Stimulated activated CD4-positive, alpha-beta T cell treated with anti-CD3 and anti-CD28 coated beads, Interleukin-1b, Interleukin-23, amount 100 ng/mL, for 1 hour (primary cell): ENCODE measurements at places on chromosomes 1 and 21.

GRCh38 chr1:93839307-93839706 is 39.7 kb downstream of the DNTTIP2 start:
- DNase-seq, result no peak

- DNase-seq, result no peak
These were observed 10.7 kb downstream of the RIPK4 start for GRCh38 chr21:41755934-41756773.

DNA sequence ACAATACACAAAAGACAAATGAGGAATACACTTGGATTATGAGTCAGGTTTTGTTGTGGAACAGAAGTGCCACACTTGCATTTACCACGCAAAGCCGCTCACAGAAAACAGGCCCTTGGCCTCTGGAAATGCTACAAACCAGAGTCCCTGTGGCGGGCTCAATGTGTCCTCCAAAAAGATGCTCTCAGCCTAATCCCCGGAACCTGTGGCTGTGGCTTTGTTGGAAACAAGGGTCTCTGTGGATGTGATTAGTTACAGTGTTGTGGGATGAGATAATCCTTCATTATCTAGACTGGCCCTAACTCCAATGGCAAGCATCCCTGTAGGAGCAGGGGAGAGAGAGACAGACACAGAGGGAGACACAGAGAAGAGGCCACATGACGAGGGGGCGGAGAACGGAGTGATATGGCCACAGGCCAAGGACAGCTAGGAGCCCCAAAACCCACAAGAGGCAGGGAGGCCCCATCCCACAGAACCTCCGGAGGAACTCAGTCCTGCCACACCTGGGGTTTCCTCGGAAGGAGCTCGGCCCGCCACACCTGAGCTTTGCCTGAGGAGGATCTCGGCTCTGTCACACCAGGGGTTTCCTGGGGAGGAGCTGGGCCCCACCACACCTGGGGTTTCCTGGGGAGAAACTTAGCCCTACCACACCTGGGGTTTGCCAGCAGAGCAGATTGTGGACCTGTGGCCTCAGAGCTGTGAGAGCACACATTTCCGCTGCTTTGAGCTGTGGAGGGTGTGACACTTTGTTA is 55.4 kb downstream of the NPHP4 start:
- no peak for DNase-seq

GRCh38 chr1:51192213-51192843 is 43.7 kb upstream of the RNF11 start:
- peak; percentile 29 for DNase-seq

DNA sequence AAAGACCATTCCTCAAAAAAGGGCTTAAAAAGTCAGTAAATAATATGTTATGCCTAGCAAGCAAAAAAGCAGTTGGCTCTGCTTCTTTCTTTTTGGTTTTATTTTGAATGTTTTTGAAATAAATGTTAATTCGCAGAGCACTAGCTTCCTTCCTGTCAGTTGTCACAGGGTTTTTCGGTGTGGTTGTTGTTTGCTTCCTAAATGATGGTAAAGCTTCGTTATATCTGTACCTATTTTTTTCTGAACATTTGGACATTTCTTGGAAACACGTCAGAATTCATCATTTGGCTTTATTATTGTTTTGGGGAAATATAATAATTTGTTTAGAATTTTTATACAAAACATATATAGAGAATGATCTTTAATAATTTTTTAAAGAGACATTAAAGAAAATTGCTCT is 351.9 kb upstream of the SGIP1 start:
- no peak for DNase-seq

GRCh38 chr1:110135246-110135645 is 15.0 kb upstream of the SLC6A17 start:
- DNase-seq, result no peak

DNA sequence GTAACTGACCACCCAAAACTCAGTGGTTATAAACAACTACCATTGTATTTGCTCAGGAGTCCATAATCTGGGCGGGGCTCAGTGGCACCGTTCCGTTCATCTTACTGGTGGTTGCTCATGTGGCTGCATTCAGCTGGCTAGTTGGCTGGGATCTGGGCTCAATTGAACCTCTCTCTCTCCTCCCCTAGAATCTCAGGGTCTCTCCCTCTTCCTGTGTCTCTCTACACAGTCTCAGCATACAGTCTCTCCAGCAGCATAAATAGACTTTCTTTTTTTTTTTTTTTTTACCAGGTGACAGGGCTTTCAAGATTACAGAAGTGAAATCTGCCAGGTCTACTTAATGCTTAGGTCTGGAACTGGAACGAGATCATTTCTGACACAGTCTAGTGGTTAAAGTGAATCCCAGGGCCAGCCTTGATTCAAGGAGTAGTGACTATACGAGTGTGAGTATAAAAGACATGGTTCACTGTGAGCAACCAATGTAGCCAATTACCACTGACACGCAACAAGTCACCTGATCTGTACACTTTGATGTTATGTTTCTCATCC is 193.7 kb upstream of the ESRRG start:
- DNase-seq, result no peak

DNA sequence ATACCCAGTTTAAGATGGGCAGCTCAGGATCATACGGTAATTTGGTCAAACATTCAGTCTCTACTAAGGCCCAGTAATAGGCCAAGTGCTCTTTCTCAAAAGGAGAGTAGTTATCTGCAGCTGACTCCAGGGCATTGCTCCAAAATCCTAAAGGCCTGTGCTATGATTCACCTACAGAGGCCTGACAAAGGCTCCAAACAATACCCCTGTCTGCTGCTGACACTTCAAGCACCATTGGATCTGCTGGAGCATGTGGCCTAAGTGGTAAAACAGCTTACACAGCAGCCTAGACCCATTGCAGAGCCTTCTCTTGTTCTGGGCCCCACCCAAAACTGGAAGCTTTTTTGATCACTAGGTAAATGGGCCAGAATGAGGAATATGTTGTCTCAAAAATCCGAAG is 22.8 kb downstream of the SLAMF7 start:
- DNase-seq, result no peak

DNA sequence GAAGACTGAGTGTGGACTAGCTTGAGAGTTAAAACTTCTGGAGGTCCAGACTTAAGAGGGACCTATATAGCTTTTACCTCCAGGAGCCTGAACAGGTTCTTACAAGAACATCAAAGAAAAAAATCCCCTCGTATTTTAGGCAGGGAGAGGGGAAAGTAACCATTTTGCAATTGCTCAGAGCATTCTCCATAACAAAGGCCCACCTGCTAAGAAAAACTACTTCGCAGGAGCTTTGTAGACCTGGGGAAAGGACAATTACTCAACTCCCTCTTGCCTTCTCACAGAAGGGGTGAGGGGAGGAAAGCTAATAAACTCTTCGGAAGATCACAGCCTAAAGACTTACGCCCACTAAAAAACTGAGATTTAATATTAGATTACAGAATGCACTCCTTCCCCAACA is 86.3 kb downstream of the RERE start:
- no peak for DNase-seq

DNA sequence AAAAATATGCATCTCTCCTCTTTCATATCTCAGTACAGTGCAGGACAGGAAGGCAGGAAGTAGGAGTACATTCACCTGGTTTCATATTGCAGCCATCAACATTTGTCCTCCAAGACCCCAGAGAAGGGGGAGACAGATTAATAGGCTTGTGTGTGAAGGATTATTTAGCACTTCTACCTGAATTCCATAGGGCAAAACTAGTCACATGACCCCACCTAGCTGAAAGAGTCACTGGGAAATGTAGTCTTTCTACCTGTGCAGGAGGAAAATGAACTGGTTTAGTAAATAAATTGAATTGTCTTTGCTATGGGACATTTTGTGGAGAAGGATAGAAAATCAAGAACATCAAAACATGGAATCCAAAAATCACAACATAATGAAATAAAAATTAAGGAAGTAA is 13.9 kb upstream of the TRIM33 start:
- DNase-seq, result no peak

DNA sequence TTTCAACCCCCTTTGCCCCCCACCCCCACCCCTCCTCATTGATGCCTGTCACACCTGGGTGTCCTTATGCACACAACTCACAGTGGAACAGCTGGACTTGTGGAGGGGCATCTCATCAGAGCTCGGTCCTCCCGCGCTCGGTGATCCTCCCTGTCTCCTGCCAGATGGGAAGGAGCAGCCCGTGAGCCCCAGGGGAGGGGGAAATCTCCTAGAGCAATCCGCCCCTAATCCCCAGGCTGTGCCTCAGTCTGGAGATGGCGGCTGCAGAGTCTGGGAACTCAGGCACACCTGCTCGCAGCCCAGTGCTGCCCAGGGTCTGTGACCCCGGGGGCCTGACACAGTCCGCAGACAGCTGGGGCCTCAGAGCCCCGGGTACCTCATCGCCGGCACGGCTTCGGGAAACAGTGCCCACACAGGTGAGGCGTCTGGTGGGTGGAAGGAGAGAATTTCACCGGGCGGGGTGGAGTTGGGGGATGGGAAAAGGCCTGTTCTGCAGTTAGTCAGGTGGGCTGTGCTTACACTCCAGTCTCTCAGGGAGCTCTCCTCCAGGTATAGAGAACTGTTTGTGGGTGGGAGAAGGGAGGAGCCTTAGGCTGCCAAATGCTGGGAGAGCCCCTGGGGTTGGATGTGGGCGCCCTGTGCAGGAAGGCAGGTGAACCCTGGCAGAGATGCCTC is 29.3 kb downstream of the TMCC2 start:
- DNase-seq, result no peak

DNA sequence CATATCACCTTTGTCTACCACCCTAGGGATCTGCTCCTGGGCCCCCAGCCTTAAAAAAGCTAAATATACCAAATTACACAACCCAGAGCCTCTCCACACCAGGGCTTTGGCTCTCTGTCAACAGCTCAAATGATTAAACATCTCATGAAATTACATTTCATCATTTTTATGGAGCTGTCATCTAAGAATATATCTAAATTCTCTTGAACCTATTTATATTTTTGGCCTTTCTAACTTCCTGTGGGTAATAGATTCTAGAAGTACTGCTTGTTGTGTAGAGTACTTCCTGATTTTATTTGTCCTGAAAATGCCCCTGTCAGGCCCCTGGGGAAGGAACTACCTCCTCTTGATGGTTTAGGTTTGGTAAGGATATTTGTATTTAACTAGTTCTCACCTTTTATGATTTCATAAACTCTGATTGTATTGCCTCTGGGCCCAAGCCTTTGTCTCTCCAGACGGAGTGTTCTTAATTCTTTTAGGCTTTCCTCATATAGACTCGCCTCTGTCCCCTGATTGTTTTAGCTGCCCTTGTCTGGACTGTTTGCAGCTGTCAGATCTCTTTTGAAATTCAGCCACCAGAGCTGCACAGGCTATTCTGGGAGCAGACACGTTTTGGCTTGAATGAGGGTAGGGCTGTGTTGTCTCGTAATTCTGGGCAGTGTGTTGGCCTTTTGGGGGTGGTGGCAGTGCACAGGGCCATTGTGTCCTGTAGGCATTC is 16.6 kb downstream of the MYOG start:
- DNase-seq, result no peak

DNA sequence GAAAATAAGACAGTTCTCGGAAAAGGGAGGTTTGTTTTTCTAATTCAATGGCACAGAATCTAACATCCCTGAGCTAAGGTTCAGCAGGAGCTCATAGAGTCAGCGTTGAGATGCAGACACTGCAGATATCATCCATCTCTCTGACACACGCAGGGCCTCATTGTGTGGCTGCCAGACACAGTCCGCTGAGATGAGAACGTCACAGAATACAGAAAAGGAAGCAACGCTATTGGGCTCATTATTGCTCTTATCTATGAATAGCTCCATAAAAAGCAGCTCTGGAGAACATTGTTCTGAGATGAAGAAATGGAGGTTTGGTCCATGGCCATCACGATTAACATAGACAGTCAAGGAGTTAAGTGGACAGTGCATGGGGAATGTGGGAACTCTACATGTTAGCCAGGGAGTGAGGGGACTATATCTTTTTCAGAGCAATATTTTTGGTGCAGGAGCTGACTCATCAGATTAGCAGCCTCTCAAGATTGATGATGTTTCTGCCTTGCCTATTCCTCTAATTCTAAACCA is 771.6 kb upstream of the CXADR start:
- DNase-seq, result no peak

DNA sequence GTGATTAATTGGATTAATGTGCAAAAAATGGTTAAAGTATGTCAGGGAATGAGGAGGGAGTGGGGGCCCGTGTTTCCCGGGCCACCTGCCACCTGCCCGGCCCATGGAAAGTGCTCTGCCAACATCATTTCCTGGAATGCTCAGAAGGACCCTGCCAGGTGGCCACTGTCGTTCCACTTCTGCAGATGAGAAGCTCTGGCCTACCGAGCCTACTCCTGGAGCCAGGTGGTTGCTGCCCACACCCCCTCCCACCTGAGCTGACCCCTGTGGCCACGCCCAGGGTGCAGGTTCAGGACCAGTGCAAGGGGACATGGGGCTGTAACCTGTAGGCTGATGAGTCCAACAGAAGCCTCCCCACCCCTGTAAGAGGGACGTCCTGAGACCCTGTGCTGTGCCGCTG is 99.7 kb downstream of the PRDM16 start:
- DNase-seq, result no peak

- DNase-seq, result no peak
These were observed 16.7 kb downstream of the SLC25A33 start for GRCh38 chr1:9555942-9556341.

GRCh38 chr21:36079010-36079649 is 9.3 kb downstream of the CBR1 start:
- no peak for DNase-seq

GRCh38 chr21:17372200-17372599 is 140.6 kb upstream of the CXADR start:
- DNase-seq, result no peak
